ENCODE measurements at places on chromosomes 11 and 22.

DNA sequence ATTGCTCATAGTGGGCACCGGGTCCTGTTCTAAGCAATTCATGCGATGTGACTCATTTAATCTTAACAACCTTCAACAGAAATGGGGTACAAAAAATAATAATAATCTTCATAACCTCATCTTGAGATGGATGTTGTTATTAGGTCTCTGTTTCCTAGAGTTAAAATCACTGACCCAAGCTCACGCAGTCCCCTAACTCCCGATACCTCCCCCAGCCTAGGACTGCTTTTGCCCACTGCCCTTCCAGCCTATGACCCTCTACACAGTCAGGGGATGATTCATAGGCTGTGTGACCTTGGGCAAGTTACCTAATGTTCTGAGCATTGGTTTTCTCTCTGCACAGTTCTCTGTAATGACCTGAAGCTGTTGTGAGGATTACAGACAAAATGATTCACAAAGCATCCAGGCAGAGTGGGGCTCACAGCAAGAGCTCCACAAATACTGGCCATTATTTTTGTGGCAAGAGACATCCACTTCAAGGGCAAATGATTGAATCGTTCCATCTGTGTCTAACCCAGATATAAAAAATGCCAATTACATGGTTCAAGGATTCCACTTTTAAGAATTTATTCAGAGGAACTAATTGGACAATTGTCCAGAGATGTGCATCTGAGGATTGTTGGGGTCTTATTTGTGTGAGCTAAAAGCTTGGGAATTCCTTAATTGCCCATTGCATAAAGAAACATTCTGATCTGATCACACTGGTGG, 20.0 kb downstream of the MTFP1 start:
- H3K27ac ChIP-seq: no peak overlapping the region
- H3K4me1 ChIP-seq: no peaks in the 10 kb centered on the region
- DNase-seq: no peak
- H3K27me3 ChIP-seq: no peaks in the 10 kb centered on the region

DNA sequence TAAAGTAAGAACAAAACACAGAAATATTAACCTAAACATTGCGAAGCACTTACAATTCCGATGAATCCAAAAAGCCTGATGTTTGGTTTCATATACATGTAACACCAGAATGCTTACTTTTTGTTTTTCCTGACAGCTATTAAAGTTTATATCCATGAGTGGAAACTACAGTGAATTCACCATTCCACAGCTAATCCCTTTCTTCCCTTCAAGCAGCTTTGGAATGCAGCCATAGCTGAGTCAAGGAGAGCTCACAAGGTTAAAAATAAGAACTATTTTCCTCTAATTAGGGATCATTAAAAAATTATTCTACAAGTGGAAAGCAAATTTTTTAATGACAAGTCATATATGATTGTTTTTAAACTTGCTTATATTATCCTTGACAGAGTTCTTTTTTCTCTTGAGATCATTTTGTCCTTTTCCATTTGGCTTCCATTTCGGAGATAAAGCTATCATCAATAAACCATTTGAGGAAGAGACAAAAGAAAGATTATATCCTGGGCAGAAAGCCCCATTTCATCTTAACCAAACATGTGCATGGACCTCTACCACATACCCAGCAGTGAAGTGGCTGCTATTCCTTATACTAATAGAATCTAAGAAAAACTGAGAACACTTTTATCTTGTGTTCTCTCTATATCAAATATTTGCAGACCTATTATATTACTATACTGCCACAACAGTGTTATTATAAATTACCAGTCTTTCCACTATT, 19.7 kb upstream of the FIBIN start:
- peaks cover 35% of the 10 kb centered on the region for H3K4me1 ChIP-seq
- H3K4me3 ChIP-seq: no peak overlapping the region
- peak; percentile 19 for DNase-seq
- H3K27me3 ChIP-seq: no peaks in the 10 kb centered on the region

GRCh38 chr11:13926981-13927380, 35.5 kb upstream of the SPON1 start:
- H3K4me1 ChIP-seq: no peaks in the 10 kb centered on the region
- H3K36me3 ChIP-seq: no peaks in the 10 kb centered on the region
- H3K27me3 ChIP-seq: no peaks in the 10 kb centered on the region
- DNase-seq: no peak

- no peak overlapping the region for H3K4me3 ChIP-seq
- no peak for DNase-seq
- H3K36me3 ChIP-seq: peaks cover 5% of the 10 kb centered on the region
- H3K27me3 ChIP-seq: no peaks in the 10 kb centered on the region
- H3K27ac ChIP-seq: no peak overlapping the region
- no peaks in the 10 kb centered on the region for H3K4me1 ChIP-seq
Observed at GRCh38 chr11:77316733-77317342, 15.4 kb upstream of the GDPD4 start.

DNA sequence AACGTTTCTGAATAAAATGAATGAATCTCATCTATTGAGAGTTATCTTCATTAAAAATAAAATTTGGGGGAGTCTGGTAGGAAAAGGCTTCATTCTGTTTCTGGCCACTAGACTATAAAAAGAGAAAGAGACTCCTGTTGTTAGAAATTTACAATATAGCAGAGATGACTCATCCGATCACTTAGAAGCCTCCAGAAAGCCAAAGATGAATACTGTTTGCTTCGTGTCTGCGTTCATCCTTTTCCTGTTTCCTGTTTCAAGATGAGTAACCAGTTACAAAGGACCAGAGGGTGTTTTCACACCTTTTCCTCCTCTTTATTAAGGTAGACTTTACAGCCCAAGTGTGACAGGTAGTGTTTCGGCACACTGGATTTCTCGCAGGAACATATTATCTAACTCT, 1120.7 kb downstream of the LRRC4C start:
- no peaks in the 10 kb centered on the region for H3K36me3 ChIP-seq
- DNase-seq: peak; percentile 4
- no peak overlapping the region for H3K27ac ChIP-seq
- no peaks in the 10 kb centered on the region for H3K27me3 ChIP-seq
- H3K4me1 ChIP-seq: no peaks in the 10 kb centered on the region

DNA sequence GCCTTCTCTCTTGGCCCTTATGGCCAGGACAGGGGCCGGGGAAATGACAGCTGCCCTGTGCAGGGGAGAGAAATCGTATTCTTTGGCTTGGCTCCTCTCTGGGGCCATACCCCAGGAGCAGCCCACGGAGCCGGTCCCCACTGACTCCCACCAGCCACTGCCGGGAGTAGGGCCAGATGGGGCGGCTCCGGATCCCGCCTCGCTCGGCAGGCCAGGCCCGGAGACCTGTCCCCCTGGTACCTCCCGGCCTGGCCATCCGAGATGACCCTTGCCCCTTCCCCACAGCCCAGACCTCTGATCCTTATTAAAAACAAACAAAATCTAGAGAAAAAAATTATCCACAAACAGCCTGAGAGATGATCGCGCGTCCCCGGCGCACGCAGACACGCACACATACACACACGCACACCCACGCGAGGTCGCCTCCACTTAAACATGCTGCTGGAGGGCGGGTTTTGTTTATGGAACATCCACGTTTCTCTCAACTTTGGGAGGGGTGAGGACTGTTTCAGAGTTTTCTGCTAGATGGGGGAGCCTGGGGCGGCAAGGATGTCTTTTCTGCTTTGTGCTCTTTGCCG, 59.1 kb downstream of the IGLL1 start:
- no peaks in the 10 kb centered on the region for H3K27me3 ChIP-seq
- DNase-seq: peak; percentile 55
- H3K4me1 ChIP-seq: peaks cover 13% of the 10 kb centered on the region

DNA sequence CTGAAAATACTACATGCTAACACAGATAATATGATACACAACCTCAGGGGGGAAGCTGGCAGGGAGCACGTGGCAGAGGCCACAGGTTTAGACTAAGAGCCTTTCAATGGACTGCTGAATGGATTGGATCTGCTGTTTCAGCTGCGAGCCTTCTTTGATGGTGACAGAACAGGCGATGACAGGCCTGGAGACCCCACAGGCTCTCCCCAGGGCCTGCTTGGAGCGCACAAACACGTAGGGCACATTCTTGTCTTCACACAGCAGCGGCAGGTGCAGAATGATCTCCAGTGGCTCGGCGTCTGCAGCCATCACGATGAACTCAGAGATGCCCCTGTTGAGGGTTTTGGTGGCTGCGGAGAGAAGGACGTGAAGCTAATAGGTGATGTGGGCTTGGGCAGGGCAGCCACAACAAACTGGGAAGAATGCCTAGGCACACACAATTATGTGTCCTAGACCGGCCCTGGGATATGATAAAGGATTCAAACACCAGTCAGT, 13.8 kb downstream of the SNU13 start:
- H3K27me3 ChIP-seq: no peaks in the 10 kb centered on the region
- H3K4me3 ChIP-seq: no peak overlapping the region
- H3K27ac ChIP-seq: no peak overlapping the region
- peak; percentile 15 for DNase-seq

DNA sequence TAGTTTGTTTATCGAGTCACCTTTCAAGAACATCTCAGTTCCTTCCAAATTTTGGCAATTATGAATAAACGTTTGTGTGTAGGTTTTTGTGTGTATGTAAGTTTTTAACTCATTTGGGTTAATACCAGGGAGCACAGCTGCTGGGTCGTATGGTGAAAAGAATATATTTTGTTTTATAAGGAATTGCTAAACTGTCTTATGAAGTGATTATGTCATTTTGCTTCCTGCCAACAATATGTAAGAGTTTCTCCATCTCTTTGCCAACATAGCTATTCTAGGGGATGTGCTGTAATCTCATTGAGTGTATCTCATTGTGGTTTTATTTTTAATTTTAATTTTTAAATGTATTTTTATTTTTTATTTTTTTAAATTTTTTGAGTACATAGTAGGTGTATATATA, 27.3 kb downstream of the BCL2L13 start:
- no peak for DNase-seq
- no peak overlapping the region for H3K4me3 ChIP-seq
- no peaks in the 10 kb centered on the region for H3K4me1 ChIP-seq

DNA sequence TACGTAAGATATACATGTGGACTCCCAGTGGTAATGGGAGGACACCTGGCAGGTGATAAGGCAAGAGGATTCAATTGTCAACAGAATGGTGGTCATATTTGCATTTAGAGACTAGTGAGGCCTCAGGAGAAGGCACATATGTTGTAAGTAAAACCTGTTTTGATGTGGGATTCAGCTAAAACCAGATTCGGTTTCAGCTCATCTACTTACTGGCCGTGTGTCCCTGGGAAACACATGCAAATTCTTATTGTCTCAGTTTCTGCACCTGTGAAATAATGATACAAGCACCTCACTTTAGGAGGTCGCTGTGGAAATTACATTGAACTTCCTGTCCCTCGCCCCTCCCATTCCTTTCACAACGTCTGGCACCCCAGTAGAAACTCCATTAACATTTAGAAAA, 78.9 kb upstream of the FIBIN start:
- no peaks in the 10 kb centered on the region for H3K4me1 ChIP-seq
- H3K27me3 ChIP-seq: no peaks in the 10 kb centered on the region
- no peak overlapping the region for H3K4me3 ChIP-seq
- no peaks in the 10 kb centered on the region for H3K36me3 ChIP-seq

DNA sequence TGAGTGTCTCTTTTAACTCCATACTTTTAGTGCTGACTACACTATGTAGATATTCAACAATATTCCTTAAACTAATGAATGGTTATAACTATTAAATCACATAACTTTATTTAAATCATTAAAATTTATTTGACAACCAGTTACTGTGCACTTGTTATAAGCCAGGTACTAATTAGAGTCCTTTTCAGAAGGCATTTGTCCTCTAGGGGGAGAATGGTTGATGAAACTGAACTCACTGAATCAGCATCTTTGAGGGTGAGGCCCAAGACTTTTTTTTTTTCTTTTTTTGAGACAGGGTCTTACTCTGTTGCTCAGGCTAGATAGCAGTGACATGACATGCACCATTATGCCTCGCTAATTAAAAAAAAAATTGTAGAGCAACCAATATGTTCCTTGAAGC, 515.6 kb upstream of the CCDC90B start:
- H3K4me3 ChIP-seq: no peak overlapping the region
- H3K4me1 ChIP-seq: no peaks in the 10 kb centered on the region
- H3K36me3 ChIP-seq: no peaks in the 10 kb centered on the region
- H3K27me3 ChIP-seq: no peaks in the 10 kb centered on the region
- no peak for DNase-seq

- H3K4me1 ChIP-seq: no peaks in the 10 kb centered on the region
- no peak overlapping the region for H3K27ac ChIP-seq
- H3K27me3 ChIP-seq: peaks cover 20% of the 10 kb centered on the region
Observed at GRCh38 chr22:49132009-49132408, 695.7 kb downstream of the BRD1 start.

DNA sequence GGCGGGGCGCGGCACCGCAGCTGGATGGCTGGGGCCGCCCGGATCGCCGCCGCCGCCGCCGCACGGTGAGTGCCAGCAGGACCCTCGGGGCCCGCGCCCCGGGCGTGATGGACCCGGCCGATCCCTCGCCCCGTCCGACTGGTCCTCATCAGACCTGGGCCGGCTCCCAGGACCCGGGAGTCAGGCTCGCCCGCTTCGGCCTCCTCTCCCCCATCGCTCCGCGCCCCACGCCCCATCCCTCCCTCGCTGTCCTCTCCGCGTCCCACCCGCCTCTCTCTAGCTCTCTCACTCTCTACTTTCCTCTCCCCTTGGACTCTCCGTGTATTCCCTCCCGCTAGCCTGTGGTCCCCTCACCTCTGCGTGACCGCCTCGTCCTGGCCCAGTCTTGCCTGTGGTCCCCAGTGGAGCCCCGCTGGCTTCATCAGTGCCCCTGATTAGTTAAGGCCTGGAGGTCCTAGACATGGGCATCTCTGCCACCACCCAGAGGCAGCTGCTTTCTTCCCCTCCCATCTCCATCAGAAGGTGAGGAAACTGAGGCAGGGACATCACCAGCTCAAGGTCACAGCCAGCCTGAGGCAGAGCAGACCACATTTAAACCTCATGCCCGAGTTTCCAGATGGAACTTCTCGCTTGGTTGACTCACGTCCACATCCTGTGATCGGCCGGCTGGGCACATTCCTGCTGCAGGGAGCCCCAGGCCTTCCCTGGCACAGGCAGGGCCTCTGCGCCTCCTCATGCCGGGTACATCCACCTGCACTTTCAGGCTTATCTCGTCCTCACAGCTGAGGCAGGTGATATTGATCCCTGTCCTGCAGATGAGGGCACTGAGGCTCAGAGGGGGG, 429 bp downstream of the SLC39A13 start:
- peak overlapping the region; percentile 81 for H3K4me3 ChIP-seq
- no peaks in the 10 kb centered on the region for H3K4me1 ChIP-seq
- H3K27me3 ChIP-seq: no peaks in the 10 kb centered on the region
- peak; percentile 38 for DNase-seq
- no peaks in the 10 kb centered on the region for H3K36me3 ChIP-seq
- peak overlapping the region; percentile 49 for H3K27ac ChIP-seq

- DNase-seq: no peak
- H3K36me3 ChIP-seq: no peaks in the 10 kb centered on the region
- no peak overlapping the region for H3K4me3 ChIP-seq
- H3K4me1 ChIP-seq: no peaks in the 10 kb centered on the region
- no peaks in the 10 kb centered on the region for H3K27me3 ChIP-seq
Observed at GRCh38 chr11:2821891-2822290, 63.7 kb downstream of the CDKN1C start.

GRCh38 chr11:125153837-125154236, 10.7 kb upstream of the PKNOX2 start:
- H3K36me3 ChIP-seq: no peaks in the 10 kb centered on the region
- no peaks in the 10 kb centered on the region for H3K27me3 ChIP-seq
- H3K27ac ChIP-seq: no peak overlapping the region
- H3K4me3 ChIP-seq: no peak overlapping the region

- no peaks in the 10 kb centered on the region for H3K27me3 ChIP-seq
- H3K4me3 ChIP-seq: no peak overlapping the region
- no peak overlapping the region for H3K27ac ChIP-seq
- peaks cover 10% of the 10 kb centered on the region for H3K4me1 ChIP-seq
- H3K36me3 ChIP-seq: peaks cover 9% of the 10 kb centered on the region
Observed at GRCh38 chr11:44110231-44110679, 14.8 kb downstream of the EXT2 start.

All from SJCRH30 (cell line).